ENCODE measurements at places on chromosomes 4 and X.

DNA sequence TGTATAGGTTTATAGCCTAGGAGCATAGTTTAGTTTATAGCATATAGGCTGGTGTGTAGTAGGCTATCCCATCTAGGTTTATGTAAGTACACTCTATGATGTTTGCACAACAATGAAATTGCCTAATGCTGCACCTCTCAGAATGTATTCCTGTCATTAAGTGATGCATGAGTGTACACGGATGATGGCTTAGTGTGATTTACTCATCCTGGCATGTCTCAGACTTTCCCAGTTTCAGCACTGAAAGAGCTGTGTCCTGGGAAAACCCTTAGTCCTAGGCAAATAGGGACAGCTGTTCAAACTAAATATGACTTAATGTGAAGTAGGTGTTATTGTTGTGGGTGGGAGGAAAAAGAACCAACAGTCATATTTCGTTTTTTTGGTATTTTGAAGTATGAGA, 264.9 kb upstream of the MAGEB18 start:
- DNase-seq = no peak

DNA sequence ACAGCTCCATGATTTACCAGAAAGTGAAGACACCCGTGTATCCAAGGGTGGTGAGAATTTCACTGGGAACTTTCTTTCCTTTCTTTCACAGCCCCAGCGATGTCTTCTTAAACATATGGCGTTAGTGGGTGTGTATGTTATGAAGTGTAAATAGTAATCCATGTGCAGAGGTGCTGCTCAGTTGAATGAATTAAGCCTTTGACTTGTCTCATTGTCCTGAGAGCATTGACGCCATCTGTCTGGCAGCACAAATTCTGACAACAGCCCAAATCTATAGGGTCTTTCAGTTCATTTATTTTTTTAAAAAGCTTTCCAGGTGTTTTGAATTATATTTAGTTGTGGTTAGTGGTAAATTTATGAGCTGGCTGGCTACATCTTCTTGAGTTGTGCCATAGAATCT, 69.4 kb downstream of the CLCN5 start:
- DNase-seq = no peak

DNA sequence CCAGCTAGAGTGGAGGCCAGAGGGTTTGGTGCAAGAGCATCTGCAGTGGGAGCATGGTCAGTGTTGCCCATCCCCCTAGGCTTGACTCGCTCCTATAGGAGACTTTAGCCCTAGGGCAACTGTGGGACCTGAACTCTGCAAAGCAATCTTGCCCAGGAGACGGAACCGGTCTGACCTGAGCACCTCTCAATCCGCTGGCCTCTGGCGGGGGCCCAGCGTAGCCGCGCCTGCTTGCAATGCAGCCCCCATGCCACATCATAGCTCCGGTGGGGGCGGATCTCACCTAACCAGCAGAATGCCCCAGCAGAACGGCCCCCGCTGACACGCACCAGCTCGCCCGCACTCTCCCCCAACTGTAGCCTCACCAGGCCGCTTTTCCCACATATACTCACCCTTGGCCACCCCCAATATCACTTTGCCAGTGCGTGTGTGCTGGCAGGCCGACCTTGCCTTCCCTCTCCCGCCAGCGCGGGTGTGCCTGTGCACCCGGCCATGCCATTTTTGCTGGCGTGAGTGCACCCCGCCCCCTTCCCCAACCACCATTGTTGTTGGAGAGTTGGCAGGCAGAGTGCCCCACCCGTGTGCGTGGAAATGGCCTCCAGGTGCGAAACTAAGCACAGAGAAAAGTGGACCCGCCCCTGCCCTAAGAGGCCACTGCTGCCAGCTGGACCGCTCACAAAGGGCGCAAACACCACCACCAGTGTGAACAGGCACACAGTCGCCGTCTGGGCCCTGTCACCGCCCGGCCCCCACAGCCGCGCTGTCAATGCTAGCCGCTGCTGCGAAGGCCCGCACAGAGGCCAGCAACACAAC, 5.8 kb downstream of the BEX4 start:
- no peak for DNase-seq

GRCh38 chr4:109879081-109879480, 31.2 kb downstream of the LRIT3 start:
- DNase-seq = no peak

GRCh38 chrX:12611471-12611870, 179.7 kb upstream of the PRPS2 start:
- no peak for DNase-seq

GRCh38 chr4:36374836-36375511, 93.6 kb downstream of the DTHD1 start:
- no peak for DNase-seq

DNA sequence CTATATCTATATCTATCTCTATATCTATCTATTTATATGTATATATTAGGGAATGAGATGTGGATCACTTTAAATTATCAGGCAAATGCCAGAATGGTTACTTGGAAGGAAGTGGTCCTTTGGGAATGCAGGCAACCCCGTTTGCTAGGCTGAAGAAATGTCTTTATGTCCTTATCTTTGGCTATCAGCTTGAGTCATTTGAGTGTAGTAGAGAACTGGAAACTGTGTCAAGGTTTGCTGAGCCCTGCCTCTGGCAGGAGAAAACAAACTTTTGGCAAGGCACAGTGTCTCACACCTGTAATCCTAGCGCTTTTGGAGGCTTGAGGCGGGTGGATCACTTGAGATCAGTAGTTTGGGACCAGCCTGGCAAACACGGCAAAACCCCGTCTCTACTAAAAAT, 167.3 kb downstream of the ACTRT1 start:
- DNase-seq = no peak

DNA sequence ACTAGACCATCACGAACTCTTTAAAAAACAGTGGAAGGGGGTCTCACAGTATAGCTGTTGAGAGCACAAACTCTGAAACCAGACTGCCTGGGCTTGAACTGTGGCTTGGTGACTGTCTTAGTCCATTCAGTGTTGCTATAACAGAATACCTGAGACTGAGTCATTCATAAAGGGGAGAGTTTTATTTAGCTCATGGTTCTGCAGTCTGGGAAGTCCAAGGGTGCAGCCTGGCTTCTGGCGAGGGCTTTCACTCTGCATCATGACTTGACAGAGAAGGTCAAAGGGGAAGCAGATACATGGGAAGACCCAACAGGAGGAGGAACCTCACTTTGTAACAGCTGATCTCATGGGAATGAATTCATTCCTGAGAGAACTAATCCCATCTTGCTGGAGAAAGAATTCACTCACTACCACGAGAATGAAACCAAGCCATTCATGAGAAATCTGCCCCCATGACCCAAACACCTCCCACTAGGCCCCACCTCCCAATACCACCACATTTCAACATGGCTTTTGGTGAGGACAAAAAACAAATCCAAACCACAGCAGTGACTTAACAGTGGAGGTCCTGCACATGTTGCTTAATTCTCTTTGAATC, 116.7 kb upstream of the STOX2 start:
- no peak for DNase-seq

DNA sequence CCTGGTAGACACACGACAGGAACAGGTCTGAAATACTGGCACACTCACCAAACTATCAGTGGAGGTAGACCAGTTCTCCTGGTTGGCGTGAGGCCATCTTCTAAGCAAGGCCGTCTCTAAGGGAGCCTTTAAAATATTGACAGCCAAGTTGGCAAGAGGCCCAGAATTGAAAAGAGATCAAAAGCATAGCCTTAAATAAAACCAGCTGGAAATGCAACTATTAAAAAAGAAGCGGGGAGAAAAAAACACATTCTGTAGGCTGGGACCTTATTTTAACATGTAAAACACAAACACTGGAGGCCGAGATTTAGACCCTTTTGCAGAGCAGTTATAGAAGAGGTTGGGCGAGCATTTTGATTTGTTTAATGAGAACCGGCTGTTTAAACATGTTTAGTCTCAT, 233.0 kb upstream of the CLNK start:
- DNase-seq = no peak

DNA sequence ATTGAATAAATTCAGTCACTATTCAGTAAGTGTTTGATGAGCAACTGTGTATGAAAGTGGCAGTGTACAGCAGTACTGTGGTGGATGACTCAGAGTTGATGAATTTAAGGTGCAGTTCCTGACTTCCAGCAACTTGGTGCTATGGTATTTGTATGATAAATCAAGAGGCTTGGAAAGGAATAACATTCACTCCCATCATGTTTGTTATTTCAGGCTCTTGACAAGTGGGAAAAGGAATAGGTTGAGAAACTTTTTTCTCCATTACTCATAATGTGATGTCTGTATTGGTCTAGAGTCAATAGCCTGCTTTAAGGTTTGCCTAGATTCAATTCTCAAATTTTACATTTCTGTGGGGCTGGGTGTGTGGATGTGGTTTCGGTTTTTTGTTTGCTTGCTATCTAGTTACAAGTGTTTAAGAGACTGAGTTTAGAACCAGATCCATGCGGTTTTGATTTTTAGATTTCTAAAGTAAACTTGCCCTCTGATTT, 35.1 kb upstream of the CYP2U1 start:
- no peak for DNase-seq

GRCh38 chrX:31934842-31935370, 863.1 kb upstream of the FTHL17 start:
- no peak for DNase-seq

GRCh38 chrX:97547877-97548578, 664.3 kb downstream of the RPA4 start:
- no peak for DNase-seq

DNA sequence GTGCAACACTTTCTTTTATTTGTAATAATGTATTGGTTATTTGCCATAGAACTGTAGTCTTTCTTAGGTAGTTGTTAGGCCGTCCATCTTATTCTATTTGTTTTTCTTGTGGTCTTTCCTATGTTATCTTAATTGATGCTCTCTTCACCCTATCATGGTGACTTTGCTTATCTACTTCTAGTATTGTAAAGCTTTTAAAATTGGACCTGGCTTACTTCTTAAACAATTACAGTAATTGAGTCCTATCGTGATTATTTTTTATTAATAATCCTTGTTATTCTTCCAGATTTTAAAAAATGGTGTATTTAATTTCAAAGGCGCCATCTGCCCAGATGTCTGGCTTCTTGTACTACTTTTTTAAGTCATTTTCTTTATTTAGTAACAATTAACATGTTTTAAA, 63.7 kb downstream of the CLCN5 start:
- DNase-seq = no peak

- DNase-seq = no peak
Observed at GRCh38 chrX:40383969-40384368, 196.8 kb upstream of the ATP6AP2 start.

DNA sequence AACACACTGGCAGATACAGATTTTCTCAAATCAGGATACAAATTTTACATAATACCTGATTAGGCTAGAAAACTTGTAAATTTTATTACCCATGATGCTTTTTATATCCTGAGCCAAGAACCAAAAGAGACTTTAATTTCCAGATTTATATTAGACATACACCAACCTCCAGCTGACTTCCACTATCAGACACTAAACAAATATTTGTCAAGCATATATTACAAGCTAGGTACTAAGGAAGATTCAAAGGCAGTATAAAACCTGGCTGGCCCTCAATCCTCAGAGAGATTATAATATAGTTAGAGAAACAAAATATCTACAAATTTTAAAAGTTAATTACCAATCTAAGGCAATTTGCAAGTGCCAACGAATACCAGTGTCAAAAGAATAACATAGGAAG, 357.8 kb upstream of the F9 start:
- DNase-seq = no peak
